ENCODE measurements at places on chromosomes 2 and 18.

- no peak for DNase-seq
These were observed 20.4 kb upstream of the PAPOLG start for GRCh38 chr2:60735496-60736250.

- DNase-seq = no peak
These were observed 347.1 kb downstream of the TXNL1 start for GRCh38 chr18:56291294-56291693.

GRCh38 chr2:28344756-28345373 lies 47.8 kb upstream of the FOSL2 start:
- DNase-seq = no peak

DNA sequence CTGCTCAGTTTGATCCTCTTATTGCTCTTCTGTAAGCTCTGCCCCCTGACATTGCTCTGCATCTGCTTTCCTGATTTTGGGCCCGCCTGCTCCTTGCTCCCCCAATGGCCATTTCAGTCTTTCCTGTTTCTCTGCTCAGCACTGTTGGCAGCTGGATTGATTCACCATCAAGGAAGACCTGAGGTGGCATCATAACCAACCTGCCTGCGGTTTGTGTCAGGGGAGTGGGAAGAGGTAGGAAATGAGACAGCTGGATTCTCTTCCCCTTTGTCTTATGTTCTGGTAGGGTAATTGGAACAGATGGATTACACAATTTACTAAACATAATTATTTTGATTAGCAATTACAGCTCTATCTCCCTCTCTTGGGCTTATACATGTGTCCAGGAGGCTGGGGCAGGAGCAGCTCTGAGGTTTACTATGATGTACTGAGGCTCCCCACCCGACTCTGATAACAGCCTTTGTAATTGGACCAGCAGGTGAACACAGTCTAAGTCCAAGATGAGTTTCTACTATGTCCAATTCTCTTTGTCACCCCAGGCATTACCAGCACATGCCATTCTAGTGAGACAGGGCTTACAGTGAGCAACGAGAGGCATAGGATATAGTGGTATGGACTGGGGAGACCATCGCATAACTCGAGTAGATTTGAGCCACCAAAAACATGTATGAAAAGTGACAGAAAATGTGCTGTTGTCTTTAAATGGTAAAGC lies 151.8 kb upstream of the MMADHC start:
- no peak for DNase-seq

Measured in right renal pelvis (tissue), 4 donors.